Progenitor cell of endocrine pancreas (in vitro differentiated cells): ENCODE measurements at places on chromosomes 4 and X. TPM values are rescaled to one million over a fixed set of nuclear protein-coding genes. Genes with fewer than 3 reads are reported as not detected.

GRCh38 chrX:70826715-70827114, 81.8 kb downstream of the TEX11 start:
- DNase-seq: no peak

GRCh38 chr4:56505269-56506130, at the start of gene ARL9:
Gene ARL9, plus strand, starts transcription at chr4:56505791. Its CDS starts 72 bp downstream, at chr4:56505863.
- DNase-seq: peak; percentile 18

DNA sequence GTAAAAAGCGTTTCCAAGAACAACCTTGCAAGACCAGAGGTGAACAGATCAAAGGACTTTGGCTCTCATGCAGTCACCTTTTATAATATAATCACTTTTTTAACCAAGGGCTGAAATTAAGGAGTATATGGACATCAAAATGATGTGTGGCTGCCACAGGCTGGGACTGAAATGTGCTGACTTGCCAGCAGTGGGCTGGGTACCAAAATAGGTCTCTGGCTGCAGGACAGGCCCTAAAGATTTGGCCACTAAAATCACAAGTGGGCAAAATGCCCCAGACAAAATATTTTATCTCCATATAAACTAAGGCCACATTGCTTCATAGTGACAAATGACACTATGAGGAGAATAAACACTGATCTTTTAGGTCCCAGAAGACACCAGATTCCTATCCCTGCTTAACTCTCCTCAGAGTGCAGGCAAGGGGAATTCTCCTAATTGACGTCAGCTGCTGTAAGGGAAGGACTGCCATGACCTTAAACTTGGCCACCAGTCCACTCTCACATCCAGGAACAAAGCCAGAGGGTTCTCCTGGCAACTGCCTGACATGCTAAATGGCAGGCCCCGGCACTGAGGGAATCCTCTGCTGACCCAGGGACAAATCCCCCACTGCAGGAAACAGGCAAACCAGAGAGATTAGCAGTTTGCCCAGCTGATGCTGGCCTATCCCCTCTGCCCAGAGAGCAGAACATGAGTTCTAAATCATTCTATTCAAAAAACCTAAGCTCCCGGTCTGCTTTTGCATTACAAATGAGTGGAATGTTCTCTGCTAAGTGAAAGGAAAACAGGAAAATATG, 155.8 kb downstream of the PPP3CA start:
- DNase-seq: no peak

GRCh38 chrX:1581132-1581531, 10.3 kb upstream of the AKAP17A start:
- no peak for DNase-seq

DNA sequence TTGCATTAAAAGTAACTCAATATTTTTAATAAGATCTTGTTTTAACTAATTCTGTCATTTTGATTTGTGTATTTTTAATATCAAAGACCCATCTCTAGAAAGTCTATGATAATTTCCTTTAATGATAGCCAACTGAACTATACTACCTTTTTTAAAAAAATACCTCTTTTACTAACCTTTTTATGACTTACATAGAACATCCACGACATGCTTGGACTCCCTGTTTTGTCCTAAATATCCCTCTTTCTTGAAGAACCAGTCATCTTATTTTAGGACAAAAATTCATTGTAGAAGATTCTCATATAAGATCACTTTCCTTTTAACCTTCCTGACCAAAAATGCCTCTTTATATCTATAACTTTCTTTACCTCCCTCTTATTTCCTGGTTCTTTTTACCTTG, 76.8 kb upstream of the GC start:
- DNase-seq: no peak

- DNase-seq: no peak
These were observed 63.4 kb downstream of the PSAPL1 start for GRCh38 chr4:7371210-7371941.

GRCh38 chr4:54727346-54727745, 69.6 kb downstream of the KIT start:
- DNase-seq: no peak

- DNase-seq: no peak
These were observed 106.4 kb downstream of the DHX15 start for GRCh38 chr4:24477919-24478318.

DNA sequence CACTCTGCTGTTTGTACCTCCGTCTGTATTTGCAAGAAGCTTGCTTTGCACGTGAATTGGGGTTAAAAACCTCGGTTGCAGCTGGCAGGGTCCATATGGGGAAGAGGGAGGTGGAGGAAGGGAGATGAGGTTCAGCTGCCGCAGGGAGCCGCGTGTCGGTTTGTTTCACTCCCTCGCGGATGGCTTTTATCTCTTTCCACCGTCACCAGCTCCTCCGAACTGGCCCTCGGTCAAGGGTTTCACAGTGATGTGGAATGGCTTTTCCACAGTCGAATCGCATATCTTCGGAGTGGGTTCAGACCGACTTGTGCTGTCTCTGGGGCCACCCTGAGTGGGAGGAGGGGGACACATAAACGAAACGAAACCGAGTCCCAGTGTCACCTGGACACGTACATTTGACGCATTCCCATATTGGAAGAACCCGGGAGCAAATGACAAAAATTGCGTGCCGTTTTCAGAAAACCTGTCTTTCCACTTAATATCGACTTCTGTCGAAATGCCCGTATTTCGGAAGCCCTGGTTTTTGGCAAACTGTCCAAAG, 929 bp downstream of the ZBTB33 start:
- no peak for DNase-seq

GRCh38 chr4:101356928-101357327, 9.6 kb upstream of the PPP3CA start:
- no peak for DNase-seq

DNA sequence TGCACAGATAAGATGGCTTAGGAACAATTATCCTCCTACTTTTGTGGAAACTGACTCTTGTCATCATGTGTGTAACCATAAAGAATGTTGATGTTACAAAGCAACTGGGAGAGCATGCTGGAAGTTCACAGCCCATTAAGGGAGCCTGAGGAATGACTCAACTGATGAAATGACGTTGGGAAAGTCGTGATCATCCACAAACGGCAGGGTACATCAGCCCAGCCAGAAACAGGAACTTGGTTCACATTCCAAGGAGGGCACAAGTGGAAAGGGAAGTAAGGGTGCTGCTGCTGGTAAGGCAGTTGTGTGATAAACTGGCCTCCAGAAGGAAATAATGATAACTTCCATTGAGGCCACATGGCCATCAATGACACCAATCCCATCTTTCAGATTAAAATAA, 6.7 kb downstream of the TEC start:
- DNase-seq: no peak

- DNase-seq: no peak
These were observed 48.1 kb upstream of the CXCL8 start for GRCh38 chr4:73692254-73692653.

- no peak for DNase-seq
These were observed 32.8 kb downstream of the FAM149A start for GRCh38 chr4:186137196-186137794.

DNA sequence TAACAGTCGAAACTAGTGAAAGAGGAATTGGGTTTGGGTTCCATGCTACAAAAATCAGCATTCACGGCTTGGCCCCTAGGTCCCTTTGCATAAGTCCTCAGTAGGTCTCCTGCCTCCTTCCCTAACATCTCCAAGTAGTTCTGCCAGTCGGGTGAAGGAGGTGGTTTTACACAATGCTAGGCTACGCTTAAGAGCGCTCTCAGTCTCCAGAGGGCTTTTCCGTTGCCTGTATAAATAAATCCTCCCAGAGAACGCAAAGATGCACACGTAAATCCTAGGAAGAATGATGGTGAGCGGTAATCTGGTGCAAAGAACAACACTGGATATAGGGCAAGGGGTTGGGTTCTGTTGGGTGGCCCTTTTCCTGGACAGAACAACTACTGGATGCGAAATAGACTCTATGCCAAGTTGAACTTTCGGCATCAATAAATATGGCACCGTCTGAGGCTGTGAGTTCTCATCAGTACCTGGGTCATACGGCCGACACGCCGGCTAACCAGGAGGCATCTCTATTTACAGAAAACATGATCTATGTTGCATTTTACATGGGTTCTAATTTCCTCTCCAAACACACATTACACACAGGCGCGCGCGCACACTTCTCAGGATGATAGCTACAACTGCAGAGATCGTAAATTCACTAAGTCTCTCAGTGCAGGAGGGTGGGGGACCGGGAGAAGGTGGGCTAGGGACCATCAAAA, 1.3 kb downstream of the CAMK2D start:
- DNase-seq: no peak

DNA sequence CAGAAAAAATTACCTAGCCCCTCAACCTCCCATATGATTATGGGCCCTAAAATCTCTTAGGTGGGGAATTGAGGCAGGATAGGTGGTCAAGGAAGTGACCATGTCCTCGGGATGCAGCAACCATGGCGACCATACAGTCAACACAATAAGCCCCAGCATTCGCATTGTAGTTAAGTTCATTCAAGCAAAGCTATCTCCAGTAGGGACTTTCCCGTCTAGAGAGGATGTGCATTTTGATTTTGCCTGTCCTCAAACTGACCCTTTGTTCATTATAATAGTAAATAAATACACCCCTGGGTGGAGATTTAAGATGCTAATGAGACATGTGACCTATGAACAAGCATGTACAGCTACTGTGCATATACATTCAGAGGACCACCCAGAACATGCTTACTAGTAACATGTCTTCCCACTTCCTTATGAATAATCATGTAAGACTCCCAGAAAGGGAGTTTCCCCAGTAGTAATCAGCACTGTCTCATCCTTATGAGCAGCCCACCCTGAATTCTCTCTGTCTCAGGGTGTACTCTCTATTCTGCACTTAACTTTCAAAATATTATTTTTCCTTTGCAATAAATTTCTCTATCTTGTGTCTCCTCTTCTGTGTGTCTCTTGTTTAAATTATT, 74.3 kb downstream of the NUDT11 start:
- DNase-seq: no peak

DNA sequence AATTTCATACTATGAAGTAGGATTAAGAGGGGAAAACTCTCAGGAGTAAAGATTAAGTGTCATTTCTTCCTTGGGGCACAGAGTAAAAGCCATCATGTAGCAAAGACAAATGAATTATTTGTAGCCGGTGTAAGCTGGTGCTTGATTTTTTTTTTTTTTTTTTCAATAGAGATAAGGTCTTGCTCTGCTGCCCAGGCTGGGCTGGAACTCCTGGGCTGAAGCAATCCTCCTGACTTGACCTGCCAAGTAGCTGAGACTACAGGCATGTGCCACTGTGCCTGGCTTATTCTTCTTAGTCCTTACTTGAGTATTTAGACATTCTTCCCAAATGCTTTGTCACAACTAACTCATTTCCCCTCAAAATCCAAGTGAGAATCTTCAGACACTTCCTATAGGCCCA, 125.7 kb downstream of the STOX2 start:
- no peak for DNase-seq

DNA sequence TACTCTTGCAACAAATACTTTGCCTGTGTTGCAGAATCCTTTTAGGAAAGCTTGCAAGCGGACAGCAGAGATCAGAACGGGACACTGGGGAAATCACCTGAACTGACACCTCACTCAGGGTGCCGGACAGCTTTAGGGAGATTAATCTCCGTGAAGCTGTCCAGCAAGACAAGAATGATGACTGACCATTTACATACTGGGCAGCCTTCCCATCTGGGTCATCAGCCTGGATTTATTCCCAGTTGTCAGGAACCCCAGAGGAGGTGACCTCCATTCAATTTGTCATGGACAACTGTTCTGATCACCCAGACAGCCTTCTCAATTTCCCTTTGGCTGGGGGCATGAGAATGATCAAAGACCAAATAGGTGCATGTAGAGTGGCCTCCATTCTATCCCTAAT, 93.0 kb upstream of the EGFL6 start:
- no peak for DNase-seq

CLDN22 gene
- total RNA-seq: not detected in 2 replicates

MUC7 gene
- total RNA-seq: not detected in 2 replicates

XAGE2 gene
- total RNA-seq: not detected in 2 replicates

ARAP2 gene
- 9.2 and 11.6 TPM in 2 replicates for total RNA-seq

ANKRD50 gene
- 27.0 and 28.0 TPM in 2 replicates for total RNA-seq

GAGE12F gene
- total RNA-seq: not detected in 2 replicates

VCX3B gene
- total RNA-seq: not detected in 2 replicates
